ENCODE measurements at places on chromosomes 4 and X.

- no peak for DNase-seq
Measured at GRCh38 chr4:168695288-168695687, 198.4 kb downstream of the PALLD start.

- DNase-seq: peak; percentile 95
Measured at GRCh38 chrX:47650164-47651042, at the start of gene ELK1. ELK1 (minus strand) TSS chrX:47650563; CDS start chrX:47641441, 9,122 bp downstream.

- DNase-seq: no peak
Measured at GRCh38 chr4:89110541-89110985, 770 bp upstream of the TIGD2 start.

DNA sequence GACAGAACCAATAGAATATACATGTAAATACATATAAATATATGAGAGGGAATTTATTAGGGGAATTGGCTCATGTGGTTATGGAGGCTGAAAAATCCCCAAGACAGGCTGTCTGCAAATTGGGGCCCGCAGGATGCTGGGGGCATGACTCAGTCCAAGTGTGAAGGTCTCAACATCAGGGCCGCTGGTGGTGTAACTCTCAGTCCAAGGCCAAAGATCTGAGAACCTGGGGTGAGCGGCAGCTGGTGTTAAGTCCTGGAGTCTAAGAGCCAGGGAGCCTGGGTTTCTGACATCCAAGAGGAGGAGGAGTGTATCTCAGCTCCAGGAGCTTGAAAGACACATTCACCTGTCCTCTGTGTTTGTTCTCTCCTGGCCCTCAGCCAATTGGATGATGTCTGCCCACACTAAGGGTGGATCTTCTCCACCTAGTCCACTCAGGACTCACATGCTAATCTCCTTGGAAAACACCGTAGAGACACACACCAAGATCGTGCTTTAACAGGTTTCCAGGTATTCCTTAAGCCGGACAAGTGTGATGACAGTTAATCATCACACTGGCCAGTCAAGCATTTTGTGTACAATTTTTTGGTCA lies 28.9 kb downstream of the TIGD2 start:
- no peak for DNase-seq

- DNase-seq: no peak
Measured at GRCh38 chrX:111005166-111005565, 90.8 kb upstream of the PAK3 start.

DNA sequence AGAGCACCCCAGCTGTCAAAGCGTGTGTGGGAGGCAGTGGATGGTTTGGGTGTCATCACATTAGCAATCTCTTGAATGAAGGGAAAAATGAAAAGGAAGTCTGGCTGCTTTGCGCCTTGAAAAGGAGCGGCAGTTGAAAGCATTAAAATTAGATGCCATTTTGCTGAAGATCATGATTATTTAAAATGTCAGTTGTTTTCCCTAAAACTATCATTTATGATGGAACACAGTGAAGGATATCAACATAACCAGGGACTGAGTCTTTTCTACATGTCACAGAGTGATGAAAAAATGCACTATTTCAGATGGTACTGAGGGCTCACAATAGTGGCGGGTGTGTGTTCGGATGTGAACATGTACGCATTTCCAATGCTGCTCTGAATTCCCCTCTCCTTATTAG lies 450.2 kb upstream of the CPEB2 start:
- DNase-seq: no peak

GRCh38 chr4:126827669-126828068 lies 805.1 kb upstream of the INTU start:
- DNase-seq: no peak

DNA sequence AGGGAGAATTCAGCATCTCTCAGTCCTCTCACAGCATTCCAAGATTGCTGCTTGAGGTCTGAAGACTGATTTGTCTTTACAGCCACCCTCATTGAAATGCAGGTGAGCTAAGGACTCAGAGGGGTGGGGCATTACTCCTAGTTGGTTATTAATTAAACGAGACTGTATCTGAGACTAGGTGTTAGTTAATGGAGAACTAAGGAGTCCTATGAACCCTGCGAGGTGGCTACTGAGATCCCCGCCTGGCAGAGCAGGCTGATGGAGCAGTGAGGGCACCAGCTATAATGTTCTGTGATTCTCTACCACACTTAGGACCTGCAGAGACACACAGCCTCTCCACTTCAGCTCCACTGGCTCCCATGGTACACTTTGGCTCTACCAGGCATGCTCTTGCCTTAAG lies 215.3 kb downstream of the MID1IP1 start:
- no peak for DNase-seq

GRCh38 chr4:123788577-123788976 lies 392.0 kb downstream of the SPRY1 start:
- DNase-seq: no peak

DNA sequence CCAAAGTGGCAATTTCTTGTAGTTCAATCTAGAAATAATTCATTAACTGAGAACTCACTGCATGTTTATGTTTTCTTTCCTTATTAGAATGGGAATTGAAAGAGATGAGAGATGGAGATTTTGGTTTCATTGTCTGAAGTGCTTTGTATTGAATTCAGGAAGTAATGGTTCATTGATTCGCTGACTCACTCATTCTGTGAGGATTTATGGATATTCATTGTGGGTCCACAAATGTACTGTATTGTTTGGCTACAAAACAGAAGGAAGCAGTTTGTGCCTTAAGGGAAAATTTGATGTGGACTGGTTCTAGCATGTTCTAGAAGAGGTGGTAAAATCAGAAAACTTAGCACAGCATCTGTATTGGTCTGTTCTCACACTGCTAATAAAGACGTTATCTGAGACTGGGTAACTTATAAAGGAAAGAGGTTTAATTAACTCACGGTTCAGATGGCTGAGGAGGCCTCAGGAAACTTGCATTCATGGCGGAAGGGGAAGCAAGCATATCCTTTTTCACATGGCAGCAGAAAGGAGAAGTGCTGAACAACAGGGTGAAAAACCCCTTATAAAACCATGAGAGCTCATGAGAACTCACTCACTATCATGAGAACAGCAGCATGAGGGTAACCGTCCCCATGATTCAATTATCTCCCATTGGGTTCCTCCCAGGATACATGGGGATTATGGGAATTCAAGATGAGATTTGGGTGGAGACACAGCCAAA lies 132.3 kb upstream of the VCX3A start:
- DNase-seq: no peak

DNA sequence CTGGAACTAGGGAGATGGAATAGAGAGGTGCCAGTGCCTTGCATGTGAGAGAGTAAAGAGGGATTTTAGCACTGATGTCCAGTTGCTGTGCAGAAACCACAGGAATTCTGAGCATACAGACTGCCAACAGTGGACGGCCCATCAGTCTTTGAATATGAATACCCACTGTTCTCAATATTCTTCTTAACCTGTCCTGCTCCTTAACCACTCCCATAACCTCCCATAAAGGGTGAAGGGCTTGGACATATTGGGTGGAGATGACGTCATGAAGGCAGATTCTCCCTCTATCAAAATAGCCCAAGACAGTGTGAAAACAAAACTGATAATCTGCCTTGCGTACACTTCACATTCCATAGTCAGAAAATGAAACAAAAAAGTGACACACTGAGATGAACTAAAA lies 1313.7 kb upstream of the PABPC4L start:
- no peak for DNase-seq

- no peak for DNase-seq
Measured at GRCh38 chr4:55399581-55399980, 3.8 kb downstream of the TMEM165 start.

- DNase-seq: no peak
Measured at GRCh38 chr4:76652389-76652788, 217.4 kb downstream of the SHROOM3 start.

DNA sequence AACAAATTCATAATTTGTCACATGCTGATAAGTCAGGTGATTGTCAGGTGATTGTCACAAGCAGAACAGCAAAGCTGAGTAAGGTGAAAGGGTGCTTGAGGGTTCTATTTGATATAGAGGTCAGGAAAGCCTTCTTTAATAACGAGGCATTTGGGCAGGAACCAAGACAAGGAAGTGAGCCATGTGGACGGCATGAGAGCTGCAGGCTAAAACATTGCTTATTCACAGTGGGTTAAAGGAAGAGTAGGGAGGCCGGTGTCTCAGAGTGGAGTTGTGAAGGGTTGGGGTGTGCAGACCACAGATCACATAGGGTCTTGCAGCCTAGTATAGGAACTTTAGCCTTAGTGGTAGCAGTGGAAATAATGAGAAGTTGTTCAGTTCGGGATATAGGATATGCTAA lies 31.3 kb upstream of the CYP2U1 start:
- no peak for DNase-seq

GRCh38 chr4:37825968-37826294 lies 555 bp upstream of the PGM2 start:
- DNase-seq: no peak

DNA sequence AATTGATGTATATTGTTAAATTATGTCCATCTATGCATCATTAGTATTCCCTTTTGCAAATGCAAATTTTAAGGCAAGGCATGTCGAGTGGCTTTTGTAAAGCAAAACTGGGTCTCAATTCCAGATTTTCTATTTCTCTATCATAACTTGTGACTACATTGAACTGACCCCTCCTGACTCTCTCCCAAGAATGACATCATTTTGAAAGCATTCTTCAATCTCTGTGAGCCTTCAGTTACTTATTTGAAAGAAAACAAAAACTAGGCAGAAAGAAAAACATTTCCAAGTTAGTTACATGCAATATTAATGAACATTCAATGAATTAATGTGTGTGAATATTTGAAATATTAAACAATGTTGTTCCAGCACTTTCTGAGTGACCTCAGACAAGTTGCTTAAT lies 314.3 kb upstream of the CLNK start:
- DNase-seq: no peak

- no peak for DNase-seq
Measured at GRCh38 chr4:3656416-3657356, 109.5 kb upstream of the ADRA2C start.

- no peak for DNase-seq
Measured at GRCh38 chrX:69032601-69033000, 132.7 kb downstream of the PJA1 start.

DNA sequence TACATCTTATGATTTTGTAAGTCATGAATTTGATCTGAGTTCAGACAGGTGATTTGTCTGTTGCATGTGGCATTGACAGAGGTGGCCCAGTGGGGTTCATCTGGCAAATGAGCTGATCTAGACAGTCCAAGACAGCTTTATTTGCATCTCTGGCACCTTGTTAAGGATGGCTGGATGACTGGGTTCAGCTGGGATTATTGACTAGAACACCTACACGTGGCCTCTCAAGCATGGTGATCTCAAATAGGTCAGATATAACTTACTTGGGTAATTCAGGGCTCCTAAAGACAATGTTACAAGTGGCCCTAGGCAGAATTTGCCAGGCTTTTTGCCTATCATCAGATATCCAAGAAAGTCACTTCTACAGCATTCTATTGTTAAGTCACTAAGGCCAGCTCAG lies 48.0 kb downstream of the APOOL start:
- no peak for DNase-seq

GRCh38 chrX:134682081-134682480 lies 23.8 kb upstream of the PLAC1 start:
- no peak for DNase-seq

DNA sequence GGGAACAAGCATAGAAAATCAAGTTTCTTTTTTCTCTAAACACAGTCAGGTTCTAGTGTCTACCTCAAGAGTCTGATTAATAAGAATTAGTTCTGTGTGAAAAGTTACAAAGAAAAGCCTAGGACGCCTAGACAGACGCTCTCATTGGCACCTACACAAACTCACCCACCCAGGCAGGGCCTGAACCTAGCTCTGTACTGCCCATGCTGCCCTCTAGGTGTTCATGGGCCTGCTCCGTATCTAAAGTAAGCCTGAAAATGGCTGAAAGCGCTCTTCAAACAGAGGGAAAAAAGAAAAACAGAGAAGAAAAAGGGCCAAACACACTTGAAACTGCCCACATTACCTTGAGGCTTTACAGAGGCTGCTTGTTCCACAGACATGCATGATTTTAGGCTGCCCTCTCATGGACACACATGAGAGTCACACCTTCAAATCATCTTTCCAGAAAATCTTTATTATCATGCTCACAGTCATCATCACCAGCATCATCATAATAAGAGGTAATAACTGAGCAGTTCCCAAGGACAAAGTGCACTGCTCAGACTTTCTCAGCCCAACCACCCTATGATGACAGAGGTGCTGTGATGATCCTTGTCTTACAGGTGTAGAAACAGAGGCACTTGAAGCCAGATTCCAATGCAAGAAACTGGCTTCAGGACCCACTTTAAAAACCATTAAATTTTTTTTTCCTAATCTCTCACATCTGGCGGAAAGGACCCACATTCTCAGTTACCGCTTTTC lies 49.6 kb downstream of the MAP7D2 start:
- DNase-seq: no peak

GRCh38 chrX:149721778-149722177 lies 9.9 kb downstream of the MAGEA11 start:
- no peak for DNase-seq

GRCh38 chr4:119070301-119070700 lies 65.3 kb upstream of the MYOZ2 start:
- DNase-seq: no peak

DNA sequence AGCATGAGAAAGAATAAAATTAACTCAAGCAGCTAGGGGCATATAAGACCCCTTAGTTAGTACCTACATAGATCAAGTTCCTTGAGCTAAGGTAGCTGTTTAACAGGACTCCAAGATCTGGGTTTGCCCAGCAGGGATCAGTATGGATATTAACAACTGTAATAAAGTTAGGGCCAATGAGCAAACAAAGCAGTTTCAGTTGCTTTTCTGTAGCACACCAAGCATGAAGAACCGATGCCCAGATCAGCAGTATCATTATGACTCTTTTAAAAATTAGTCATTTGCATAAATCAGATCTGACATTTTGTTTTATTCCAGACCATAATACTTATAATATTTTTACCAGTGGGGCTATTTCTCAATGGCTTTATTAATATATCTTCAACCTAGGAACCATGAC lies 80.9 kb downstream of the C4orf33 start:
- no peak for DNase-seq

- no peak for DNase-seq
Measured at GRCh38 chr4:6582889-6583490, 8.0 kb downstream of the MAN2B2 start.

- no peak for DNase-seq
Measured at GRCh38 chrX:109600237-109600651, 24.7 kb downstream of the KCNE5 start.
